ENCODE measurements at places on chromosomes 7 and 10.

- no peak for DNase-seq
Measured at GRCh38 chr7:116924741-116925140, 28.6 kb upstream of the ST7 start.

DNA sequence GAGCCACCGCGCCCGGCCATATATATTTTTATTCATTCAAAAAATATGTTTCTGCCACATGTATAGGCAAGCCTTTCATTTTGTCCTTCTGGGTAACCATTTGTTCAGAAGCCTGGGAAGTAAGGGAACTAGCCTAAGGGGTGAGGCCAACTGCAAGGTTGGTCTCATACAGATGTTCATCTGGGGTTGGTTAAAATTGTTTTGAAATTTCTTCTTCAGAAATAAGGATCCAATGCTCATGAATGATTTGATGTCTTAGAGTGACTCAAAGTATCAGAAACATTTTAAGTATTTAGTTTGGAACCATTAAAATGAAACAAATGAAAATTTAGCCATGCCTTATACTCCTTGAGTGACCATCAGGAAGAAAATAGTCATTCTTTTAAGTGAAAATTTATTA is 397.2 kb downstream of the SUGCT start:
- DNase-seq, result no peak

DNA sequence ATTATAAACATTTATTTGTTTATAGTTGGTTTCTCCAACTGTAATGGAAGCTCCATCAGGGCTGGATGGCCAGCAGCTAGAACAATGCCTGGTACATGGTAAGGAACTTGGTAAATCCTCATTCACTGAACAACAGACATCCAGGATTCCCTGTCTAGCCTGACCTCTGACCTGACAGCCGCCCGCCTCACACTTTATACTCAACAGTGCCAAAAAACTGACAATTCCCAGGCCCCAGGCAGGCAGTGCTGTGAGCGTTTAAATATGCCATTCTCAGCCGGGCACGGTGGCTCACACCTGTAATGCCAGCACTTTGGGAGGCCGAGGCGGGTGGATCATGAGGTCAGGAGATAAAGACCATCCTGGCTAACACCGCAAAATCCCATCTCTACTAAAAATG is 55.9 kb downstream of the RSU1 start:
- no peak for DNase-seq

DNA sequence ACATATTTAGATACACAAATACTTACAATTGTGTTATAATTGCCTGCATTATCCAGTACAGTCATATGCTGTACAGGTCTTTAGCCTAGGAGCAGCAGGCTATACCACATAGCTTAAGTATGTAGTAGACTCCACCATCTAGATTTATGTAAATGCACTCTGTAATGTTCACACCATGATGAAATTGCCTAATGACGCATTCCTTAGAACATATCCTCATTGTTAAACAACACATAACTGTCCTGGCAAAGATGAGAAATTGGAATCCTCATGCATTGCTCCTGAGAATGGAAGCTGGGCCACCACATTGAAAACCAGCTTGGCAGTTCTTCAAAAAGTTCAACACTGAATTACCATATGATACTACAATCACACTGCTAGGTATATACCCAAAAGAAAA is 1002.8 kb upstream of the CELF2 start:
- DNase-seq, result no peak

GRCh38 chr7:75657866-75658265 is 80.9 kb downstream of the HIP1 start:
- no peak for DNase-seq

- DNase-seq, result no peak
Measured at GRCh38 chr10:128776673-128777252, 650.5 kb upstream of the MKI67 start.

GRCh38 chr7:104160375-104160774 is 47.4 kb downstream of the ORC5 start:
- no peak for DNase-seq

GRCh38 chr10:22054961-22055360 is 51.4 kb upstream of the DNAJC1 start:
- DNase-seq, result no peak

GRCh38 chr10:44786286-44786850 is 124.8 kb upstream of the TMEM72 start:
- peak; percentile 81 for DNase-seq

DNA sequence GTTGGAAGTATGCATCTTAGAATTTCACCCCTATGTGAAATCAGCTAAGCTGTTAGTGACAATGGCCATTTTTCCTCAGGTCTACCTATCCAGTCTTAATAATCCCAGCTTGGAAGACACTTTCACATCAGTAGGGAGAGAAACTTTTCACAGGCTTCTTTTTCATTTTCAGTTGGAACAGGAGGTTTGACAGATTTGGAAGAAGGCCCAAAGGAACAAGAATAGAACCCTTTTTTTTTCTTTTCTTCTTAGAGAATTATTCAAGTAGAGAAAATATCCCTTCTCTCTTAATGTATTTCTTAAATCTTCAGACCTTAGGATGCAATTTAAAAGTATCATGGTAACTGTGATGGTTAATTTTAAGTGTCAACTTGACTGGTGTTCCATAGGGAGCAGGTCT is 410.5 kb upstream of the C7orf33 start:
- DNase-seq, result no peak

- DNase-seq, result no peak
Measured at GRCh38 chr7:26305090-26305868, 13.6 kb downstream of the SNX10 start.

DNA sequence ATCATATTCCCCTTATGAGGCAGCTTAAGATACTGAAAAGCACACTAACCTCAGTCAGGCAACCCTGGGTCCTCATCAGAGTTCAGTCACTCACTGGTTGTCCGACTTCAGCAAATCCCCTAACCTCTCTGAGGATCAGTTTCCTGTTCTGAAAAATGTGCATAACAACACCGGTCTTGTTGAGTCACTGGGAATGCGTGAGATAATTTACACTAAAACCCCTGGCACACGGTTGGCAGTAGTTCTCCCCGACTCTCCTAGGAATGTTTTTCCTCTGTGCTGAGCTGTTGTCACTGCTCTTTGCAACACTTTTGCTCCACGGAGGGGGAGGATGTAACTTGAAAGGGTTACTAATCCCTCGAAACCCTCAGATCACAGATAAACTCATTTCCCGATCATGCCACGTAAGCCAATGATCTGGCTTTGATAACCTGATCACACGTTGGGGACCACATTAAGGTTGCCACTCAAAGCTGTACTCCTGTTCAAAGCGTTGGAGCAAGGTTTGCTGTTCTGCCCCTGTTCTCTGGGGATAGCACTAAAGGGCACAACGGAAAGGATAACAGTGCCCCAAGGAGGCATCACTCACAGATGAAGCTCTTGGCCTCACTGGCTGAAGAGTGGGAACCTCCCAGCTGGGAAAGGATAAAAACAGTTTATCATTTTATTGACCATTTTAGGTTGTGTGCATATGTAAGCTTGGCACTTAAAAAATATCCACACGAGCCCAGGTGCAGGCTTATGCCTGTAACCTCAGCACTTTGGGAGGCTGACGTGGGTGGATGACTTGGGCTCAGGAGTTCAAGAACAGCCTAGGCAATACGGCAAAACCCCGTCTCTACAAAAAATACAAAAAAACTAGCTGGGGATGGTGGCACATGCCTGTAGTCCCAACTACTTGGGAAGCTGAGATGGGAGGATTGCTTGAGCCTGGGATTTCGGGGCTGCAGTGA is 5.0 kb upstream of the RBM17 start:
- DNase-seq, result no peak

GRCh38 chr7:94698275-94698674 is 42.3 kb upstream of the SGCE start:
- peak; percentile 33 for DNase-seq

DNA sequence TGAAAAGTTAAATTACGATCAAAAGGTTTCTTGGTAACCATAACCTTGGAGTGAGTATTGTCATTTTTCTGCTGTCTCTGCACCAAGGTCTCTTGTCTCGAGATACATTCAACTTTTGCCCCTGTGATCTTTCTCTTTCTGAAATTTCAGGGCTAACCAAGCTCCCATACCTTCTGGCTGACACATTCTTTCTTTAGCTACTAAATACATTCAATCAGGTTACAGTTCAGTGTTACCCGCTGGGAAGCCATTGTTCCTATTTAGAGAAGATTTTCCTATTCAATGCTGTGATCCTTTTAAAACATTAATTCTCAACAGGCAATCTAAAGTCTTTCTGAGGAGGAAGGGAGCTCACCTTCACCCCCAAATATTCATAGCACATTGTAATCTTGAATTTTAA is 22.9 kb upstream of the DMTF1 start:
- no peak for DNase-seq

DNA sequence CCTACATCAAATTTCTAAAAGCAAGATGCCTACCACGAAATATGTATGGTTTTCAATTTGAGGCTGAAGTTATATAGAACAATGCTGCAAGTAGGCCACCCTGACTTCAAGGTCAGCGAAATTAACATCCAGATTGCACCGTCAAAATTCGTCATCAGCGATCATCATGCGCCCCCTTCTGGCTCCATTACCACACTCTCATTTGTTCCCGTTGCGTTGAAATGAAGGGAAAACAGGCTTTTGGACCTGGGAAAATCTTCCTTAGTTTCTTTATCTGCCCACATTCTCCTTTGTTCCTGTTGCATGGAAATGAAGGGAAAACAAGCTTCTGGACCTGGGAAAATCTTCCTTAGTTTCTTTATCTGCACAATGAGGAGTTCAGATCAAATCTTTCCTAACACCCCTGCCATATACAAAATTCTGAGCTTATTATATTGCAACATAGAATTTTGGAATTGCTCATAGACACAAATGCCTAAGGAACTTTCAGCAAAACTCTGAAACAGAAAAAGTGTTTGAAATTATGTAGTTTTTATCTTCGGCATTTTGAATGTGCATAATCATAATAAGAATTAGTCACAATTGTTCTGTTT is 98.2 kb upstream of the PRKCQ start:
- DNase-seq, result no peak

DNA sequence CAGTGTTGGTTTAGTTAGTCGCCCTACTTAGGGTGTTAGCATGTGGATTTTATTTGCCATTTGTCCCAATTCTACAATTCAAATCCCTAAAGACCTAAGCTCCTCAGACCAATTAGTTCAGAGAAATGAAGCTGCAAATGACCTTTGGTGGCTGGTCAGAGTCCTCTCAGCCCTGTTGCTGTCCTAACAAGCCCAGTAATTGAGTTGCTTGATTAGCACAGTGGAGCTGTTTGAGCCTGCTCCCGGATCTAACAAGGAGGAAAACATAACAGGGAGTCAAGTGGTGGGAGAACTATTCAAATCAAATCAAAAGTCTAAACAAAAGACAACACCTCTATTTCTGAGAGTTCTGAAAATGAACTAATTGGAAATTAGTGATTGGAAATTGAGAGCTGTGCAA is 22.1 kb downstream of the ZDHHC6 start:
- DNase-seq, result no peak

GRCh38 chr7:22569586-22570321 is 69.8 kb upstream of the STEAP1B start:
- DNase-seq, result peak; percentile 88

DNA sequence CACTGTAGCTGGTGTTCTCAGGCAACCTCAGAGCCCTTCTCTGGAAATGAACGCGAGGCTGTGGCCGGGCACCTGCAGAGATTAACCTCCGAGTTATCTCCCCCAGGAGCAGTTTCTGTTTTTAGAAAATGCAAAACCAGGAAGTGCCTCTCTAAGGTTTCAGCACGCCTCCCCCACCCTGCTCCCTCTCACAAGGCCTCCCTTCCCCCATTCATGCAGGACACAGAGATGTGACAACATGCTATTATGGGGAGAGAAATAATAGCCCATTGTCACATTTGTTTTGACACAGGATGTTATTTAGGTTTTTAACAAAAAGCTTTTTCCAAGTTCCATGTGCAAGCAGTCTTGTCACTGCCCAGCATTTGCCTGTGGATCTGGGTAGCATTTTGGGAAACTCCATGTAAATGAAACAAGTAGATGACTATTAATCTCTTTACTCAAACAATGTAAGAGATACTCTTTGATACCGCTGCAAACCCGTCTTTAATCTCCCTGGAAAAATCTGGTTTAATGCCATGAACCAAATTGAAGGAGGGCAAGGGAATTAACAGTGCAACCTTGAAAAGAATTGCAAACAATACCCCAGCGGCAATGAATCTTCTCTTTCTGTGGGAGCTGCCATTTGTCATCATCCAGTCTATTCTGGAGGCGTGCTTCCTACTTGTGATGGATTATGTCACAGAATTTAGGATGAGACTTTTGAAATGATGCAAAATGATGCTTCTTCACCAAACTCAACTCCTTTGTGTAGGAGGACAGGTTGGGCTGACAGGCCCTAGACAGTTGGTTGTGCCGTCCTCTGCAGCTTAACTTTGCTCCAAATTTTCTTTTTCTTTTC is 86.5 kb upstream of the NMT2 start:
- no peak for DNase-seq

DNA sequence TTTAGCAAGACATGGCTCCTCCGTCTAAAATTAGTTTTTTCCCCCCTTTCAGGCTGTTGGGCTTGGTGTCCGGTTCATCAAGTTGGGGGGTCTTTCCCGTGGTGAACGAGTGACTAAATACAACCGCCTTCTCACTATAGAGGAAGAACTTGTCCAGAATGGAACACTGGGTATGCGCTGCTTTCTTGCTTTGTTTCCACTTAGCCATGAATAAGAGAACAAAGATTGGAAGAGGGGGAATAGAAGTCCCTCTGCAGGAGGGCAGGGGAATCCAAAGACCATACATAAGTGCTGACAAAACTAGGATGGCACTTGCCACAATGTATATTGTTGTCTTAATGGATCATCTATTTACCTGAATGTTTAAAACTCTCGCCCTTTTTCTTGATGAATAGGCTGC is 30.5 kb downstream of the ENO4 start:
- no peak for DNase-seq

- no peak for DNase-seq
Measured at GRCh38 chr7:109226699-109227098, 657.0 kb downstream of the DNAJB9 start.

GRCh38 chr7:51311166-51311565 is 5.4 kb downstream of the COBL start:
- DNase-seq, result no peak

- no peak for DNase-seq
Measured at GRCh38 chr10:52228556-52228955, 85.5 kb upstream of the DKK1 start.

DNA sequence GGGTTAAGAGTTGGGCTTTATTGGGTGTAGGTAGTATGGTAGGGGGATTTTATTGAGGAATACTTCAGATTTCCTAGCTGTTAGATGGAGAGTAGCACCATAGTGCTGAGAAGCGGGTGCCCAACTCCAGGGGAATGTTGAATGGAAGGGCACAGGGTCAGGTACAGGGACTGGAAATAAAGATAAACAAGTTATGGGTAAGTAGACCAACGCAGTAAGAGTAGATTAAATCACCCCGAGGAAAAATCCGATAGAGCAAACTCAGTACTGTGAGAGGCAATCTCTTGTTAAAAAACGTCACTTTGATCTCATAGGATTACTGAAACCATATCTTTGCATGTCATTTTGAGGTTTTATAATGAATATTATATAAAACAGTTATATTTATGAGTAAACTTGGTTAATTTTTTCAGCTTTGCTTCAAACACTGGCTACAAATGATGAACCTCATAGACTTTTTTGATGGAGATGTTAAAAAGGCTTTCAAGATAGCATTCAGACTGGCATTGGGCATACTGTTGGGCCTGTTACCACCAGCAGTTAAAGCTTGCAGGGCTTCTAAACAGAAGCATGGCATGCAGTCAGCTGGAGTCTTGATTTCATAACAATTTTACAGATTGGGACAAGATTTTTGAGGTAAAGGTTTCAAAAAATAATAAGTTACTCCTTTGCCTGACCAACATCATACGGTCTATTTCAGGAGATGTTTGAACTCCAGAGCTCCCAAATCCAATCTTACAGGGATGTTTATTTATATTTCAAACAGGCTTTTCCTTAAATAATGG is 7.1 kb downstream of the AHR start:
- DNase-seq, result no peak

- DNase-seq, result no peak
Measured at GRCh38 chr7:114070246-114070645, 151.4 kb upstream of the PPP1R3A start.

Data from AG09309 (cell line).